Iris pigment epithelial cell (primary cell): ENCODE measurements at places on chromosomes 3 and 15.

DNA sequence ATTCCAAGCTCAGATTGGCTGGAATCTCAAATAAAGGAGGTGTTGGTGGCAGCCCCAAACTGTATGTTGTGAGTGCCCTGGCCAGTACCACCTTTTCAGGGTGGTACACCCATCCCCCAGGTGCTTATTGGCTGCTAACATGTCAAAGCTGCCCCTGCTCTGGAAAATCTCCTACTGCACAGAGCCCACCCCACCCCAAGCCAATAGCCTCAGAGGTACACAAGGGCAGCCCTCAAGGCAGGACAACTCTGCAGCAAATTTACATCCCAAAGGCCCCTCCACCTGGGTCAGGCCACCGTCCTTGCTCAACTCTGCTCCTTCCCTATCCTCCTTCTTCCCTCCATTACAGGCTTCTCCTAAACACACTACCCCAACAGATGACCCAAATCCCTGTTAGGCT is 37.1 kb upstream of the LYZL4 start:
- DNase-seq = no peak

GRCh38 chr15:69797051-69797595 is 300.6 kb downstream of the TLE3 start:
- no peak for DNase-seq

GRCh38 chr3:122395582-122395981 is 11.6 kb downstream of the FAM162A start:
- no peak for DNase-seq

DNA sequence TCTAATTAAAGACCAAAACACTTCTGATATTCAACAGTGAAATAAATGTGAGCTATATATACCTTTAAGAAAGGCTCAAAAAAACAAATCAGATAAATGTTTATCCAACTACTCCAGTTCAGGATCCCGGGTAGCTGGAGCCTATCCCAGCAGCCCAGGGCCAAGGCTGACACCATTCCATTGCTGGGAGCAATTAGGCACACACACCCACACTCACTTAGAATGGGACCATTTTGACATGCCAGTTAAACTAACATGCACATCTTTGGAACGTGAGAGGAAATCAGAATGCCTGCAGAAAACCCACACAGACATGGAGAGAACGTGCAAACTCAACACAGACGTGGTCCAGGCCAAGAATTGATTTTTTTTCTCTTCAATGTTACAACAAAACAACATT is 30.0 kb upstream of the PLSCR4 start:
- DNase-seq = no peak

DNA sequence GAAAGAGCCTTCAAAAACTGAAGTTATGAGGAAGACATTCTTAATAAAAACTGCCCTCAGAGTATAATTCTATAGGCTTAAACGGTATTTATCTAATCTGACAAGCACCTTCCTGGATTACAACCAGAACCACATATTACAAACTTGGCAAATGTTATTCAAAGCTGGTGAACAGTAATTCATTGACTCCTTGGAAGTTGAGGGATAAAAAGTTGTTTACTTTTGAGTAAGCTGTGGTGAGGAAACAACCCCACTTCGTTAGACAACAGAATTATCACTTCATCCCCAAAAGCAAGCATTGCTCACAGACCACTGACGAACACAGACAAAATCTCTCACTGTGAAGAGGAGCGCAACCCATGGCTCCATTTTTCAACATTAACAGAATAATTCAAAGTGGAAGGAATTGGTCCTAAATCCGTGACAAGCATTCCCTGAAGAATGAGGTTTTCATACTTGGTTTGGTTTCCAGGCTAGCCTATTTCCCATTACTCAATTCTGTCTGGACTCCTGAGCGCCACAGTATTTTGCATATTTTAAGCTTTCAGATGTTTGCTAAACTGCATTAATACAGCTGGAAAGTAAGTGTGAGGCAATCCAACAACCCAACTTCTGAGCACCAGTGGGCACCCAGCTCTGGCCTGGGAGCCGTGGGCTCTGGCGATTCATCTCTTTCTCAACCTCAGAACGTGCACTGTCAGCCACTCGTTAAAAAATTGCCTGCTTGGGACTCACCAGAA is 32.7 kb downstream of the LRIG1 start:
- peak; percentile 83 for DNase-seq

GRCh38 chr3:195260280-195260905 is 10.6 kb downstream of the XXYLT1 start:
- DNase-seq = peak; percentile 7

DNA sequence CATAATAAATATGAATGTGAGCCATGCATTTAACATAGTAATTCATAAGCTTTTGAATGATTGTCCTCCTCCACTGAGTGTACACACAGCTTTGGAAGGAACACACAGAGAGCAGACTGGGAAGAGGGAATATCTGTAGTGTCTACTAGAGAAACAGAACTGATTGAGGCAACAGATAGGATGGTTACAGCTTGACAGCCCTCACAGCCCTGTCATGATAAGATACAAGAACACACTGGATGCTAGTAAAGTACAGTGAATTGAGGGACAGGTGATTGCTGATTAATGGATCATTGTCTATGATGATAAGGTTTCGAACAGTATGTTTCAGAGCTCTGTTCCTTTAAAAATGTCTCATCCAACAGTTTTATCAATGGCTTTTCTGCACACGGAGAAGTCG is 383.4 kb upstream of the GBE1 start:
- DNase-seq = no peak

- DNase-seq = no peak
Observed at GRCh38 chr3:189353988-189354889, 182.5 kb downstream of the TPRG1 start.

- DNase-seq = peak; percentile 70
Observed at GRCh38 chr3:185280572-185281365, 26.9 kb upstream of the EHHADH start.

GRCh38 chr3:131178710-131179375 is 152.2 kb downstream of the NEK11 start:
- no peak for DNase-seq

GRCh38 chr3:25895031-25895430 is 105.1 kb downstream of the OXSM start:
- DNase-seq = no peak

GRCh38 chr3:105353485-105354161 is 13.1 kb upstream of the ALCAM start:
- DNase-seq = peak; percentile 80

GRCh38 chr3:72961752-72962151 is 34.9 kb upstream of the PPP4R2 start:
- DNase-seq = no peak
